ENCODE measurements at places on chromosomes 3 and 15. TPM values are rescaled to one million over a fixed set of nuclear protein-coding genes. Genes with fewer than 3 reads are reported as not detected.

Gene ARGFX
- not detected for polyA plus RNA-seq

Gene CYP1A2
- not detected for polyA plus RNA-seq

Gene OSTN
- polyA plus RNA-seq = 0.15 TPM

Gene LTF
- polyA plus RNA-seq = 2.6 TPM

Gene GATA2
- 29.8 TPM for polyA plus RNA-seq

Gene SAMD7
- not detected for polyA plus RNA-seq

Gene KLHL24
- 7.6 TPM for polyA plus RNA-seq

Gene BCL6
- polyA plus RNA-seq = 33.9 TPM

DNA sequence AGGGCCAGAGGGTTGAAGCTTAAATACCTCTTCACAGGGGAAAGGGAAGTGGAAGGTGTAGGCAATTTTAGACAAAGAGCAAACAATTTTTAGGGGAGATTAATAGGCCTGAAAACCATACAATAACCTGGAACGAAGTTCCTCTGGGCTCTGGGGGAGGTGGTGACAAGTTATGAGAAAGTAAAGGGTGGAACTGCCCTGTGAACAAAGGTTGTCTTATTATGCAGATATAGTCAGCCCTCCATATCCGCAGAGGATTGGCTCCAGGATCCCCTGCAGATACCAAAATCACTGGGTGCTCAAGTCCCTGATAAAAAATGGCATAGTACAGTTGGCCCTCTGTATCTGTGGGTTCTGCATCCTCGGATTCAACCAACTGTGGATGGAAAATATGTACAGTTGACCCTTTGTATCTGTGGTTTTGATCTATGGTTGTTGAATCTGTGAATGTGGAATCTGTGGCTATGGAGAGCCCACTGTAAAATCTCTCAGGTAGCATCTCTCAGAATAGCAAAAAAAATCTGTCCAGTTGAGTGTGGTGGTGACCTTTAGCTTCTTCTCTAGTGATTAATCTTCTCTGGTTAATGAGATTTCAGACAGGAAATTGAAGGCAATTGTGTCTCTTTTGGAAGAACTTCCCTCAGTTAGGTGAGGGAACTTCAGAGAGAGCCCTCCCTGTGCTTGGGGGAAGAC is 40.2 kb downstream of the CLEC3B start:
- no peak for DNase-seq

DNA sequence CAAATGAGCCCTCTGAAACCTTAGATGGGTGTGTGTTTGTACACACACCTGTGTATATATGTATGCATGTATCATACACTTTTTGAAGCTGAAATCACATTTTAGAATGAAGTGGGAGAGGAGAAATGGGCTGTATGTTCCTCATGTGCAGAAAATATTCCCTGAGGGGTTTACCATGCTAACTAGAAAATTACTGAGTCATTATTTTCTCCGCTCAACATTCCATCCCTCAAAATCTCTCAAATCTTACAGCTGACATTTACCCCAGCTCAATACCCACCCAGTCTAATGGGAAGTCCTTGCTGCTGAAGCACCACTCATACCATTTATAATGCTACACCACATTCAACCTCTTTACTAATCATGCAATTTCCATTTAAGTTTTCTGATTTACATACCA is 138.6 kb downstream of the P2RY1 start:
- DNase-seq = no peak

GRCh38 chr3:57791245-57791644 is 35.1 kb downstream of the SLMAP start:
- no peak for DNase-seq

DNA sequence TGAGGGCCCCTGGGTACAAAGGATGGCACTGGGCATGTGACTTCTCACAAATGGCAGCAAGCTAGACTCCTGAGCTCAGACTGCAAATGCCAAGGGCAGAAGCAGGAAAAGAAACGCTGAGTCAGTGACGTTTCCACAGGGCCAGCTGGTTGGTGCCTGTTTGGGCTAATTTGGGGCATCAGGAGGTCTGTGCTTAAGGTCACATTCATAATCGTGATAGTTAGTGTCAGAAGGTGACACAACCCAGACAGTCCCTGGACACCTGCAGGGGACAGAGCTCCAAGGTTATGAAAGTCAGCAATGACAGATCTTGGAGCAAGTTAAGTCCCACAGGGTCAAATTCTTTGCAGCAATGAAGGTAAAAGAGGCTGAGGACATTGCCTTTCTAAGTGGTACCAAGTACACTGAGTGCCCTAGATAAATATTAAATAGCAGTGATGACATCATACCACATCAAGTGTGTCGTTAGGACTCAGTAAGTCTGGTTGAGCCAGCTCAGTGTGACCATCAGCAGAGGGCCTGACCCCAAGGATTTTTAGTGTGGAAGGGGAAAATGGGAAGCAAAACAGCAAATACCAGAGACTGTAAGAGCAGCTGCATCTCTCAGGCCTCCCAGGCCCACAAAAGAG is 556.9 kb upstream of the CFAP20DC start:
- no peak for DNase-seq

GRCh38 chr3:16337856-16338540 is 73.0 kb downstream of the OXNAD1 start:
- no peak for DNase-seq

DNA sequence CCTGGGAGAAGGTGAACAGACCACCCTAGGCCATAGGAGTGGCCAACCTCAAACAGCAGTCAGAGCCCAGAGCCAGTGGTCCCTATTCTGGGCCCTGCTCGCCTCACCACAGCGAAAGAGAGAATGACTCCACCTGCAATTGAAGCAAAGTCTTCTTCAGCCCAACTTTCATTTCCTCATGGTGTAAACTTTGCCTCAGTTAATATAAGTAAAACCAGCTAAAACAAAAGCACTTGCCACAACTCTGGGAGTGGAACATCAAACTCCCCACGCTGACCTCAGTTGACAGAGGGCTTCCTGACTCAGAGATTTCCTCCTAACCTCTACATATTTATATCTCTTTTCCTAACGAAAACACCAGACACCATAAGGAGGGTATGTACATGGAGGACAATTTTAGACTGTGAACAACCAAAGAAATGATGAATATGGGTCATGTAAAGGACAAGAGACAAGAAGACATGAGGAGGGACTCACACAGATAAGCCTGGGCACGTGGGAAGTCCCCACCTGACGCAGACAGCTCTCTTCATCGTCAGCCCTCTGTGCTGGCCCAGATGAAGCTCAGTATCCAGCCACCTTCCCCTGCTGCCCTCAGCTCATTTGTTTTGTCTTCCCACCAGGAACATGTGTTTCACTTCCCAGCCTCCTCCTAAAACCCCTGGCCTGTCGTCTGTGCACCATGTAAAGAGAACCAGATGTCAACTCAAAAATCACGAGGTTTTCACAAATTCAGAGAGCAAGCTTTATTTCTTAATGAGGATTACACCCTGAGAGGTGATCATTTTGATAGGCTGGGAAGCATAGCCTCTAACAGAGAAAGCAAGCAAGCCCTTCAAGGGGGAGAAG is 140.9 kb downstream of the KCNMB2 start:
- no peak for DNase-seq

GRCh38 chr3:149009732-149010131 is 18.4 kb downstream of the GYG1 start:
- no peak for DNase-seq

GRCh38 chr3:134325061-134325705 is 49.1 kb downstream of the AMOTL2 start:
- DNase-seq = no peak

DNA sequence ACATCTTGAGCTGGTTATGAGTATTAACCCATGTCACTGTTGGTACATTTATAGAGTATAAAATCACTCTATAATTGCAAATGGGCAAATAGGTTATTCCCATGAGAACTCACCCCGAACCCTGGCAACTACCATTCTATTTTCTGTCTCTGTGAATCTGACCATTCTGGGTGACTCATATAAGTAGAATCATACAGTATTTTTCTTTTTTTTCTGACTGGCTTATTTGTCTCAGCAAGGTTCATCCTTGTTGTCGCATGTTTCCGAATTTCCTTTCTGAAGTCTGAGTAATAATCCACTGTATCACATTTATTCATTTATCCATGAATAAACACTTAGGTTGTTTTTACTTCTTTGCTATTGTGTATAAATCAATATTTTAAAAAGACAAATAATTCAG is 59.9 kb upstream of the CHRM5 start:
- DNase-seq = no peak

DNA sequence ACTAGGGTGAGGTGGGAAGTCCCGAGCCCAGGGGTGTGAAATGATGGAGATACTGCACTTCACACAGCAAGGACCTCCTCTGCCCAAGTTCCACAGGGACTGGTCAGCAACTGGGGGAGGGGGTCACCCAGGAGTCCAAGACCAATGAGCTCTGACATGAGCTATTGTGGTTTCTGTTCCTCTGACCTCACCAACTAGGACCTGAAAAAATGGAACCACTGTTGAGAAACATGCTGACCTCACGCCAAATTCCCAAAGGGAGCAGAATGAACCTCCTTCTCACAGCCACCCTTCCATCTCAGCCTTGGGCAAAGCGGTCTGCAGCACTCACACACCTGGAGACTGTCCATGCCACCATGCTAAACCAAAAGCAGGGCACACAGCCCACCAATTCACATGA is 69.3 kb downstream of the LRIG1 start:
- no peak for DNase-seq

DNA sequence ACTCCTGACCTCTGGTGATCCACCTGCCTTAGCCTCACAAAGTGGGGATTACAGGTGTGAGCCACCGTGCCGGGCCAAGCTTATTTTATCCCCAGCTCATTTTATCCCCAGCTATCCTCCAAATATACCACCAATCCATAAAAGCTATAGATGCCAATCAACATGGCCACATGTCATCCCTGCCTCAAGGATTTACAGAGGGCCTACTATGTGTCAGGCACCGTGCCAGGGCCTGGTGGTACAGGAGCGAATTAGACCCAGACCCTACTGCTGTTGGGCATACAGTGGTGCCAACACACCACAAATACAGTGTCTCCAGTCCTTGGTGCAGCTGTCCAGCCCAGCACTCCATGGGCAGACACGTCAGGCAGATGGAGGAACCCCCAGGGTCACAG is 73.4 kb downstream of the SCN5A start:
- no peak for DNase-seq

GRCh38 chr3:111695636-111696117 is 100.5 kb upstream of the ZBED2 start:
- no peak for DNase-seq

DNA sequence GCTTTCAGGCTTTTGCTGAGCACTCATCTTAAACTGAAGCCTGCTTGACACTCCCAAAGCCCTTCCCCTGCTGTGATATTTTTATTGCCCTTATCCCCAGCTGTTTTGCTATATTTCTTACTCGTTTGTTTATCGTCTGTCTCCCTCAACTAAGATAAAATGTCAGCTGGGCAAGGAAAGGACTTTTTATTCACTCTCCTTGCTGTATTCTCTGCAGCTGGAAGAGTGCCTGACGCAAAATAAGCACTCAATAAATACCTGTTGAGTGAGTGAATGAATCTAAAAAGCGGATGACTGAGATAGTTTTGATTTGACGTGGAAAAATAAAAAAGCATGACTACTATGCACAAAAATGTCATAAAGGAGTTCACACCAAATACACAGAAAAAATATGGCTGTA is 84.8 kb upstream of the POMGNT2 start:
- DNase-seq = no peak

- no peak for DNase-seq
These were observed 372.1 kb downstream of the LPP start for GRCh38 chr3:188526057-188526456.

- no peak for DNase-seq
These were observed 13.0 kb downstream of the ZBED2 start for GRCh38 chr3:111582120-111582474.

DNA sequence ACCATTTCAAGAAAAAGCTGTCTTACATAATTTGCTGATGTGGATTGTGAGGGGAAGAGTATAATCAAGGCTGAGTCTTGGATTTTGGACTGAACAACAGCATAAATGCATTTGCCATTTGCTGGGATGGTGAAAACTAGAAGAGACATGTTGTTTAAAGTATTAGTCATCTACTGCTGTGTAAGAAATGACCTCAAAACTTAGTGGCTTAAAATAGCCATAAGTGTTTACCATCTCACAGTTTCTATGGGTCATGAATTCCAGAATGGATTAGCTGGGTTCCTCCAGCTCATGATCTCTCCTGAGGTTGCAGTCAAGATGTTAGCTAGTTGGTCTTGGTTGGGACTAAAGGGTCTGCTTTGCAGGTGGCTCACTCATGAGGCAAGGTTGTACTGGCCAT is 66.2 kb downstream of the SCN11A start:
- no peak for DNase-seq

GRCh38 chr3:193640165-193640715 is 47.2 kb downstream of the OPA1 start:
- DNase-seq = no peak

DNA sequence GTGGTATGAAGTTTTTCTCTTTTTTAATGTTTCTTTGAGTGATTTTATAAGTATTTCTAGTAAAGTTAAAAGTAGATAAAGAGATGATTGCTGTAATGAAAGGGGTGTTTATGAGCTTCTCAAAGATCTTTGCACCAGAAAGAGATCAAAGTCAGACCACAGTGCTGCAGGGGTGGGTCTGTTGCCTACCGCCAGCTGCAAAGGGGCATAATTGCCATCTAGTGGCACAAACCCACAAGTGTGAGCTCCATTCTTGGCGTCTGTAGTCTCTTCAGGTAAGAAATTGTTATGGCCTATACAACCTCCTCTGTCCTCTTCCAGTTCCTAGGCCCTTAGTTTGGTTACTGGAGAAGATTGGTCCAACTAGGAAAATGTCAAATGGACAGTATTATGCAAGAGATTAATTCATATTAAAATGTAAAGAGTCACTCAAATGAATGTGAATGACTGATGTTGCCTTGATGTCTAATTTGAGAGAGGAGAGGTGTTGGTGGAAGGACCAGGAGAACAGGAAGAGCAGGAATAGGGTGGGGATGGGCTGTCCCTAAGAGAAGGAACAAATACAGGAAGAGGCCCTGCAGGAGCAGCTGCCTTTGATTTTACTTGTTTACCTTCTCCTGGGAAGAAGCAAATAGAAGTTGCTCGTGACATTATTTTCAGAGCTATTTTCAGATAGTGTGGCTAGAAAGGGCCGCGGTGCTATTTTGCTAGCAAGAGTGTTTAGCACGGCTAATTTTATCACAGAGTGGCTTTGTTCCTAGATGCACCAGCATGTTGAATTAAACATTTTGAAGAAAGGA is 53.0 kb upstream of the GSK3B start:
- DNase-seq = no peak

DNA sequence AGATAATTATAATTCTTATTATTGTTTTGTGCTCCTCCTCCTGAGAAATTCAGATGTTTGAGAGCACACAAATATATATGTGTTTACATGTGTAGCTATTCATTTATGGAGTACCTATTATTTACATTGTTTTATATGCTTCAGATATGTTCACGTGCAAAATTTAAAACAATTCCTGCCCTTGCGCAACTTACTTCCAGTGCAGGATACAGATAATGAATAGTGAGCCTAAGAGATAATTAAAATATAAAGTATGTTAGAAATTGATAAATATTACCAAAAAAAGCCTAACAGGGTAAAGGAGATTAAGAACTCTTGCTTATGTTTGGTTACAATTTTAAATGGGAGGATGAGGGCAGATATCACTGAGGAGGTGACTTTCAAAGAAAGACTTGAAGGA is 81.7 kb upstream of the DPH6 start:
- DNase-seq = no peak
